T-helper 17 cell (primary cell): ENCODE measurements at places on chromosomes 16 and 17.

GRCh38 chr16:70737377-70738082 is 51.7 kb upstream of the MTSS2 start:
- peak; percentile 29 for DNase-seq

DNA sequence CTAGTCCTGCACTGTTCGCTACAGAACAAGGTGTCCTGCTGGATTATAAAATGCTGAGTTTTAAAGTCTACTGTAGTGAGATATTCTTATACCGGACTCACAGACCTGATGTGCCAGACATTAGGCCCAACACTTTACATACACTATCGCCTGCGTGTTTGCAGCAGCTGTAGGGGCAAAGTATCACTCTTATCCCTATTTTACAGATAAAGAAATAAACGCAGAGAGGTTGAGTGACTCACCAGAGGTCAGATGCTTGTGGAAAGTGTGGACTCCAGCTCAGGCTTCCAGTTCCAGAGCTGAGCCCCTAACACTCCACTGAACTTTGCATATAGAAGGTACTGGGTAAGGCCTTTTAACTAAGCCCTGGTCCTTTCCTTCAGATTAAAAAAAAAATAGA is 47.4 kb downstream of the PLXDC1 start:
- DNase-seq, result no peak

- peak; percentile 55 for DNase-seq
Observed at GRCh38 chr17:60139438-60140285, 10.1 kb upstream of the CA4 start.

- no peak for DNase-seq
Observed at GRCh38 chr17:41586863-41587495, at the start of gene KRT14. KRT14 (minus strand) TSS chr17:41586895; CDS start chr17:41586834, 61 bp downstream.

DNA sequence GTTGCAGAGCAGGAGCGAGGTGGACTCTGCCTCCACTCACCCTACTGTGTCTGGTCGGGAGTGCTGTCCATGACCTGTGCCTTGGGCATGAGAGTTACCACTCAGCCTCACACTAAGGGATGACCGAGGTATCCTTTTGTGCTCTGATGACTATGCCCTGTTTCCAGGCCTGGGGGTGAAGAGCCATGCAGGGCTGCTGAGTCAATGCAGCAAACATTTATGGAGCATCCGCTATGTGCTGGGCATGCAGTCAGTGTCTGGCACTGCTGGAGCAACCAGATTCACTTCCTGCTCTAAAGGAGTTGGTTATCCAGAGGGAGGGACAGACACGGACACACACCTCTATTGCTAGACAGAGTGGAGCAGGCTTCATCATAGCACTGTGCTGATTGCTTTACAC is 7.6 kb upstream of the HNF1B start:
- no peak for DNase-seq

DNA sequence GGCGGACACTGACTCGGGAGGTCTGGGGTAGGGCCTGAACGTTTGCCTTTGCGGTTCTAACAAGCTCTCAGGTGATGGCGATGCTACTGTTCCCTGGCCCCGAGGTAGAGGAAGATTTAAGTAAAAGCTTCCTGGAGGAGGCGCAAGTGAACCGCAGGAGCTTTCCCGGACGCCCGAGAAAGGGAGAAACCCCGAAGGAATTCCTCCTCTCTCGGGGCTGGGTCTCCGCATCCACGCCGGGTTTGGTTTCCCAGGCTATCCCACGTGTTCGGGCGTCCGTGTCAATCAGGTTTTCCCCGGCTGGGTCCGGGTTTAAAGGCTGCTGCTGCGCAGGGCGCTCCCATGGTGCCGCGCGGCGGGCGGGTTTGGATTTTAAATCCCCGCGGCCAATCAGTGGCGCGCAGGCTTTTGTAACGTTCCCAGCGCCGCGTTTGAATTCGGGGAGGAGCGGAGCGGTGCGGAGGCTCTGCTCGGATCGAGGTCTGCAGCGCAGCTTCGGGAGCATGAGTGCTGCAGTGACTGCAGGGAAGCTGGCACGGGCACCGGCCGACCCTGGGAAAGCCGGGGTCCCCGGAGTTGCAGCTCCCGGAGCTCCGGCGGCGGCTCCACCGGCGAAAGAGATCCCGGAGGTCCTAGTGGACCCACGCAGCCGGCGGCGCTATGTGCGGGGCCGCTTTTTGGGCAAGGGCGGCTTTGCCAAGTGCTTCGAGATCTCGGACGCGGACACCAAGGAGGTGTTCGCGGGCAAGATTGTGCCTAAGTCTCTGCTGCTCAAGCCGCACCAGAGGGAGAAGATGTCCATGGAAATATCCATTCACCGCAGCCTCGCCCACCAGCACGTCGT is at the start of gene PLK1:
TSS of gene PLK1 (plus strand) at position 460 of the 844 bp plus-strand sequence. CDS start at position 504, 44 bp downstream.
- peak; percentile 56 for DNase-seq

GRCh38 chr17:63196772-63197335 is 230.8 kb downstream of the TANC2 start:
- no peak for DNase-seq

DNA sequence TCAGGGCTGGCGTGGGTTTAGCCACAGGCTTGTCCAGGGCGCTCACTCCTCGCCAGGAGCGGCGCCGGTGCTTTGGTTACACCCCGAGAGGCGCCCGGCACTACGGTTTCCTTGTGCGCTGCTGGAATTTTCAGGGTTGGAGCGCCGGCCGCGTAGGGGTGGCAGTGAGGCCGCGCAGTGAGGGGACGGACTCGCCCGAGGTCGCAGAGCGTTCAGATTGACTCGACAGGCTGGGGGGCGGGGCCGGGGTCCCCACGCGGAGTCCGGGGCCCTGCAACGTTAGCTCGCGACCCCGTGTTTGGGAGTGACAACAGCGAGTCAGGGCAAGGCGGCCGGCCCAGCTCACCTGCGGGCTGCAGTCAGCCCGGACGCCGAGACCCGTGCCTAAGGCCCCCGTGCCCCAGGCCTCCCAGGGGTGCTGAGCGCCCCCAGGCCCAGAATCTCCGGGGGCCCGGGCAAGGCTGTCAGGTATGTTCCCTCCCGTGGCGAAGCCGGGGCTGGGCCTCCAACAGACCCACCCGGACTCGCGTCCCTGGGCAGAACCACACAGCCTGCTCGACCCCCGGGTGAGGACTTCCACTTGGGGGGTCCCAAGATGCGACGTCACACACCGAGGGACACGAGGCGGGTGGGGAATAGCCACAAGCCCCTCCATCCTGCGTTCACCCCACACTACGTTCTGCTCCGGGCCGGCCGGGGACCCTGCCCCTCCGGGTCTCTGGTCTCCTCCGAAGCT is 1.3 kb upstream of the ACTG1 start:
- DNase-seq, result no peak

DNA sequence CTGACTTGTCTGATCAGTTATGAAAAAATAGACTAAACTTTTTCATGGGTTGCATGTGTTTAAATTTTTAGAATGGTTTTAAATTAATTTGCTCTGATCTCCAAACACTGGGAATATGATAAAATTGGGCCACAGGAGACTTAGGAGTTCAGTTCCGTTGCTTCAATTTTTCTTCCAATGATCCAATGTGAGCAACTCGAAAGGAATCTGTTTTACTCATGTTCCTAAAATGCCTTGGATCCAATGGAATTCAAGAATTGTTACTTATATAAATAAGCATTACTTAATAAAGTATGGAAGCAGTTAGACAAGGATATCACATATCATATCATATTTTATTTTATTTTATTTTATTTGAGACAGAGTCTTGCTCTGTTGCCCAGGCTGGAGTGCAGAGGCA is 56.0 kb upstream of the NACA2 start:
- no peak for DNase-seq

GRCh38 chr17:8145811-8146210 is 6.4 kb downstream of the PER1 start:
- DNase-seq, result no peak

GRCh38 chr16:30409125-30410060 is 2.0 kb downstream of the ZNF771 start:
- DNase-seq, result peak; percentile 88

- no peak for DNase-seq
Observed at GRCh38 chr17:38431346-38432145, 3.3 kb downstream of the ARHGAP23 start.

- no peak for DNase-seq
Observed at GRCh38 chr17:41116297-41116696, 1.9 kb downstream of the KRTAP4-11 start.

DNA sequence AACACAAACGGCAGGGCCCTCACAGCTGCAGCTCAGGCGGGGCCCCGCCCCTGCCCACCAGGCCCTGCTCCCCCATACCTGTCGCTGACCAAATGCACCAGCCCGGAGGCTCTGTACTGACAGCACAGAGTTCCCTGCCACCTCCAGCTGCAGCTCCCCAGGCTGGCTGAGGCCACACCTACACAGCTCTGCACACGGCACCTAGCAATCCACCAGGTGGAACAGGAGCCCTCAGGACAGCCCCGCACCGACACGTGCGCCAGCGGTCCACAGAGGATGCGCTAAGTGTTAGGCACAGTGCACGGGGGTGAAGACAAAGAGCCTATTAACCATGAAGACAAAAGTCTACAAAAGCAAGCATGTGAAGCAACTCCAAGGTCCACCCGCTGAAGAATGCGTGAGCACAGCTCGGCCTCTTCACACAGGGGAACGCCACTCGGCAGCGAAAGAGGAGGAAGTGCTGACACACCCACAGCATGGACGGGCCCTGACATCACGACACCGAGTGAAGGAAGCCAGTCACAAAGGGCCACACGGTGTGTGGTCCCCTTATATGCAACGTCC is 5.4 kb downstream of the ZCCHC14 start:
- no peak for DNase-seq

- no peak for DNase-seq
Observed at GRCh38 chr17:8128125-8128784, 4.3 kb upstream of the HES7 start.

GRCh38 chr16:56824331-56824730 is 40.7 kb upstream of the SLC12A3 start:
- DNase-seq, result no peak

DNA sequence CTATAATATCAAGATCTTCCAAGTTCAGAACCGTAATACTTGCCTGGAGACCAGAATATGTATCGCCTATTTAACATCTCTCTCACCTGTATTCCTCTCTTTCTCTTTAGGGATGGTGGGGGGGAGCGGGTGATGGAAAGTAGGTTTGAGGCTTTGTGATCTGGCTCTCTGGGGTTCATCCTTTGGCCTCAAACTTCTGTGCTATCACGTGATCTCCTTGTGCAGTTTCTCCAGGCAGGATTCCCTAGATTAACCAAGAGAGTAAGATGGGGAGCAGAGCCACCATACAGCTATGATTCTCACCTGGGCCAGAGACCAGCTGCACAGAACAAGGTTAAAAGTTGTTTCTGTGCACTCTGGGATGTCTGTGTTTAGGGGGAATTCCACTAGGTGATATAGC is 5.2 kb downstream of the TMEM100 start:
- DNase-seq, result no peak

DNA sequence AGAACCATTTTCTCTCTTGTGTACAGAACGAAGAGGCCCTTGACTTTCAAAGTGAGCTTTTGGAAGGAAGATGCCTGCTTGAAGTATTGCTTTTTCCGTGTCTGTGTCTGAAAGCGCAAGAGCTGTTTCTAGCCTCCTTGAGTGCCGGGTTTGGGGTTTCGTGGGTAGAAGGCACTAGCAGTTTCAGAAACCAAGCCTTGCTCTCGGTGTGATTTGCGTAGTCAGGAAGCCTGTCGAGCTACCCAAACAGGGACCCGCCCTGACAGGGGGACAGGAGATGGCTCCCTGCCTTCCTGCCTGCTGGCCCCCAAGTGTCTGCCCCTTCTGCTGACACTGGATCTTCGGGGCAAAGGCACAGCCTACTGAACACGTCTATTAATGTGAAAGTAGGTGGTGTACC is 322.0 kb downstream of the MAF start:
- no peak for DNase-seq

- no peak for DNase-seq
Observed at GRCh38 chr16:49932946-49933345, 77.0 kb upstream of the ZNF423 start.

DNA sequence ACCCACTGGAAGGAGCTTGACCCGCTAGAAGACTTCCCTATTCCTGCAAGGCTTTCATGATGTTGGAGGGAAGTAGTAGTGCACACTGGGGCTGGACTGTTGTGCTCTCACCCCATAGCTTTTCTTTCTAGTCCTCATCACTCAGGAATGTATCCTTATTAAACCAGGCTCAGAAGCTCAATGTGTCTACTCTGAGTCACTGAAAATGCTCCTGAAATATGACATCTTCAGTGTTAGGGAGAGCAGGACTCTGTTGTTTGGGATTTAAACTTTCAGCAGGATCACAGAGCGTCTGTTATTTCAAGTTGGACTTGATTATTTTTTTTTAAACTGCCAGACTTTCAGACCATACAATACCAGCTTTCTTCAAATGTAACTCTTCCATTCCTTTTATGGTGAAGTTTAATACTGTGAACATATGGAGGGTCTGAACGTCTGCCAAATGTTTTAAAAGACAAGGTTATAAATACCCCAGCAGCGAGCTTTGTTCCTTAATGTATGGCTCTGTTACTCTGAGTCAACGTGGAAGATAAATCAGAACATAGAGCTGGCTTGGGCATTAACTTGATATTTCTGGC is 257.5 kb downstream of the CDH11 start:
- DNase-seq, result no peak

DNA sequence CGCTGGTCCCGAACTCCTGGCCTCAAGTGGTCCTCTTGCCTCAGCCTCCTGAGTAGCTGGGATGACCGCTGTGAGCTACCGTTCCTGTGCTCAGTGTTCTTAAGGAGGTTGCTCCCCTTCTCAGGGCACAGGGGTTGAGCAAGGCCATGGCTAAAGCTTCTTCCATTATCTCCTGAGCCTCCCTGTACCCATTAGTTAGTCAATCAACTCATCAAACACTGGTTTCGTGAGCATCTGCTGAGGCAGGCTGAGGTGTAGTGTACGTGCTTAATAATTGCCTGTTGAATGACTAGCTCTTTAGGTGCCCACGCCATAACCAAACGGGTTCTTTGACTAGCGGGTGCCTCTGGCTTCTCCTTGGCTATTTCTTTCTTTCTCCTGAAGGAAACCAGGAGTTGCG is 11.7 kb downstream of the SGCA start:
- DNase-seq, result no peak

DNA sequence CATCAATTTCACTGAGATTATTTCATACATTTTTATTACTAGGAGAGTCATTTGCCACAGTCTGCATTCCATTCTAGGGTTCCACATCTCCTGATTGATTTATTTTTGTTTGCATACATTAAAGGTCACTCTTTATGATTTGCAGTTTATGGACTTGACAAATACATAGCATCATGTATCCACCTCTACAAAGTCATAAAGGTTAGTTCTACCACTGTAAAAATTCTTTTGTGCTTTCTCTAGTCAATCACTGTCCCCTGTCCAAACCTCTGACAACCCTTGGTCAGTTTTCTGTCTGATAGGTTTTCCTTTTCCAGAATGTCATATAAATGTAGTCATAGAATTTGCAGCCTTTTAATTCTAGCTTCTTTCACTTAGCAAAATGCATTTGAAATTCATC is 434.6 kb upstream of the MON1B start:
- no peak for DNase-seq
